NCI-H2029 (cell line): ENCODE measurements at places on chromosomes 2 and 18.

DNA sequence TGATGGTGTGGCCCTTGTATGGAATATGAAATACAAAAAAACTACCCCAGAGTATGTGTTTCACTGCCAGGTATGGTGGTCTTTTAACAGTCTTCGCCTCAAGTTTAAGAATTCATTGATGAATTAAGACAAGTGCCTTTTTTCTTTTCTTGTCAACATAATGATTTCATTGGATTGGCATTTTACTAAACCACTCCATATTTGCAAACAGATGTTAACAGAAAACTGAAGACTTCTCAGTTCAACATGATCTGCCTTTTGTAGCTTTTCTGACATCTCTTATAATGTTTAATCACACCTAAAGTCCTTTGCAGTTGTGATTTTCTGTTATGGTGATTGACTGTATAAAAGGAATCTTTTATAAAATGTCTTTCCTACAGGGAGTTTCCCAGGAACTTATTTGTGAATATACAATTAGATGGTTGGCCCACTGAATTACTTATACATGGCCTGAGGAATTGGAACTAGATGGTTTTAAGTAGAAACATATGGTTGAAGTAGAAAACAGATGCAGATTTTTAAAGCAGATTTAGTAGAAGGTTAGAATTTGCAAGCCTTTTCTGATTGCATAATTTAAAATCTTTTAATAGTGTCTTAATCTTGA lies 39.7 kb downstream of the DYNC1I2 start:
- no peak for DNase-seq

- no peak for DNase-seq
Observed at GRCh38 chr2:28506112-28506910, 10.5 kb downstream of the PLB1 start.

GRCh38 chr2:168256448-168256847 lies 9.1 kb upstream of the STK39 start:
- peak; percentile 87 for DNase-seq

DNA sequence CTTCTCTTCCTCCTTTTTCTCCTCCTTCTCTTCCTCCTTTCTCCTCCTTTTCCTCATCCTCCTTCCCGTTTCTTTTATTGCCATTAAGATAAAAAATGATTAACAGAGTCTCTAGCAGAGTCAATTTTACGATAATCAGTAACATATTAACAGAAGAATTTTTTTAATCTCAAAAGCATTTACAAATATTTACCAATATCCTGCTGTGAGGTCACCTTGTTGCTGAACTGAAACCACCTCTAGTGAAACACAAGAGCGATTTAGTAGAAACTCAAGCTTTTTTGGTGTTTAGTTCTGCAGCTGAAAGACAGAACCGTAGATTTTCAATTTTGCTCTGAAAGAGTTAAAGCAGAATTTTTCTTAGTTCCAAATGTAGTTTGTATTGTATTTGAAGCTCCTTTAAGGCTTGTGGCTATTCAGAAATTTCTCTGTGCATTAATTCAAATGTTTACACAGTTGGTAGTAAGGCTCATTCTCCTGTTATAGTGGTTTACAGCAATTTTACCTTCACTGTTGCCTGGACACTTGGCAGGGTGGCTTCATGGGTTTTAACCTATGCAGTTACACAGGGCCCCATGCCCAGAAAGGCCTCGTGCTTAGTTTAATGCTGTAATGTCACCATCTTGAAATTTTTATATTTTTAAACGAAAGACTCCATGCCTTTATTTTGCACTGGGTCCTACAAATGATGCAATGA lies 1106.6 kb upstream of the FAM98A start:
- DNase-seq = no peak

- DNase-seq = no peak
Observed at GRCh38 chr2:30747206-30747605, 60.0 kb downstream of the CAPN13 start.

GRCh38 chr18:48958951-48959350 lies 8.2 kb upstream of the SMAD7 start:
- no peak for DNase-seq

DNA sequence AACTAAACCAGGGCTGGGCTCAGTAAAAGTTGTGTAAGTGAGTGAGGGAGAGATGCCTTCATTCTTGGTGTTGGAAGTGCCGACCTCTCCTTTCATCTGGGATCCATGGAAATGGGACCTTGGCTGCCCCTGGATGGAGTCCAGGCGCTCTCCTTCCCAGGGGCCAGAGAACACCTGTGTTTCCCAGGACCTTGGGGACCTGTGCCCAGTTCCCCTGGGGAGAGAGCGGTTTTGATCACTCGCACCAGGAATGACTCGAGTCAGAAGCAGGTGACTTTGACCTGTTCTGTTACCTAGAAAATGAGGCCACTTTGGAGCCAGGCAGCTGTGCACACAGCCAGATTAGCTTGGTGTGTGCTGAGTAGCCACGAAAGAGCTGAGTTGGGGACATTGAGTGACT lies 97.3 kb downstream of the SH3BP4 start:
- peak; percentile 20 for DNase-seq

- peak; percentile 39 for DNase-seq
Observed at GRCh38 chr18:41391616-41392595, 563.1 kb upstream of the PIK3C3 start.

DNA sequence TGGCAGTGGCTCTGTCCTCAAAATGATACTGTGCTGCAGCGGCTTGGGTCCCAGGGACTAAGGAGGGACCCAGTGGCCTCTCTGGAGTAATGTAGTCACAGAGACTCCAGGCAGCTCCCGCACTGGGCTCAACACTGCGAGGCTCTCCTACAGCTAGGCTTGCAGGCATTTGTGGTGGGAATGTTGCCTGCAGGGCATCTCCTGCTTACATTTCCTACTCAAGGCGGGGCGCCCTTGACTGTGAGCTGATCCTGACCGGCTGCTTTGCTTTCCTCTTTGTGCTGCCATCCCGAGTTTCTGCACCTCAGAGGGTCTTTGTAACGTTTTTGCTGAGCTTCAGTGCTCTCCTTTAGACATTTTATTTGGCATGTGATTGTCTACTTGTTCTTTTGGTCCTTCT lies 177.4 kb upstream of the FN1 start:
- no peak for DNase-seq

GRCh38 chr2:96117701-96118588 lies 1.6 kb upstream of the ADRA2B start:
- no peak for DNase-seq

DNA sequence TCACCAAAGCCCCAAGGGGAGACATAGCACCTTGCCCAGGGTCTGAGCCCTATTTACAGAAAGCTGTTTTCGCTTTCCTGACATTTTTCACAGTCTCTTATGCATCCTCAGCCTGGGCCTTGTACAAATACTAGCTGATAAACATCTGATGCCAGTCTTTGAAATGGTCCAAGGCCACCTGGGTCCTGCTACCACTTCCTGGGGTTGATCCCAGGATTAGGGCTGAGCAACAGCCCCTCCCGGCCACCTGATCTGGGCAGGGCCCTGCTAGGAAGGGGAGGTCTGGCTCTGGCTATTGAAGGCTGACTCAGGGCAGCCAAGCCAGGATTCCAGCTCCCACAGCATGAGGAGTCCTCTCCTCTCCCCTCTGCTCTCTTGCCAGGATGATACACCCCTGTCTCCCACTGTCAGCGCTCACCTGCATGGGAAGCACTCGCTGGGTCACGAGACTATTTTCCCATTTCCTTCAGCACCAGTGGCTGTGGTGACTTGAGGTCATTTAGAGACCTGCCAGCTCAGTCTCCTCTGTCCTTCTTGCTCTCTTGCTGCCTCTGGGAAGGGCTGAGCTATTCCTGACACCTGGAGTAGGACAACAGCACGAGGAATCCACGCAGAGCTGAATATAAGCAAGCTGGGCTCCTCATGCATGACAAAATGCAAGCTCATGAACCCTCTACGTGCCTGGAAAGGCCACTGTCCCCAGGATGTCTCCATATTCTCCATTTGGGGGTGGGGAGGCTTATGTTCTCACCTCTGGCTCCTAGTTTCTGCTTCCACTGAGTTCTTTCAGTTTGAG lies 53.0 kb upstream of the LGALSL start:
- DNase-seq = no peak

DNA sequence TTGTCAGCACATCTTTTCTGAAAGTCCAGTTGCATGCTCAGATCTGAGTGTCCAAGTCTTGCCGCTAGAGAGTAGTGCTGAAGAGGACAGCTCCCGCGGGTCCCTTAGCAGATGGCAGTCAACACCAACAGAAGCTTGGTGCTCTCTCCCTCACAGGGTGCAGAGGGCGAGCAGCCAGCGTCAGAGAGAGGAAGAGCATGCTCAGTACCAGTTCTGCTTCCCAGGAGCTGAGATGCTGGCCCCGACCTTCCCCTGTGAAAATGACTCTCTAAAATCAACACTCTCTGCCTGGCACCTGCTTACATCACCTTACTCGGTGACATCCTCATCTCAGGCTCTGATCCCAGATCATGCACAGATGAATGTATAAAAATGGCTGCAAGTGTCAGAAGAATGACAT lies 86.0 kb upstream of the TWIST2 start:
- DNase-seq = no peak

DNA sequence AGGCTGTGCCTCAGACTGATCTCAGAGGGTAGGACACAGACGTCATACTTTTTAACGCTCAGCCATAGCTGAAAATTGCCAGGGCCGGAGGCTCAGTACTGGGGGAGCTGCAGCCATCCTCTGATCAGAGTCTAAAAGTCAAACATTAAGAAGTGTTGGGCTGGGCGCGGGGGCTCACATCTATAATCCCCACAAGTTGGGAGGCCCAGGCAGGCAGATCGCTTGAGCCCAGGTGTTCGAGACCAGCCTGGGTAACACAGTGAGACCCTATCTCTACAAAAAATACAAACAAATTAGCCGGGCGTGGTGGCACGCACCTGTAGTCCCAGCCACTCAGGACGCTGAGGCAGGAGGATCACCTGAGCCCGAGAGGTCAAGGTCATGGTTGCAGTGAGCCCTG lies 48.8 kb downstream of the FAM178B start:
- no peak for DNase-seq

DNA sequence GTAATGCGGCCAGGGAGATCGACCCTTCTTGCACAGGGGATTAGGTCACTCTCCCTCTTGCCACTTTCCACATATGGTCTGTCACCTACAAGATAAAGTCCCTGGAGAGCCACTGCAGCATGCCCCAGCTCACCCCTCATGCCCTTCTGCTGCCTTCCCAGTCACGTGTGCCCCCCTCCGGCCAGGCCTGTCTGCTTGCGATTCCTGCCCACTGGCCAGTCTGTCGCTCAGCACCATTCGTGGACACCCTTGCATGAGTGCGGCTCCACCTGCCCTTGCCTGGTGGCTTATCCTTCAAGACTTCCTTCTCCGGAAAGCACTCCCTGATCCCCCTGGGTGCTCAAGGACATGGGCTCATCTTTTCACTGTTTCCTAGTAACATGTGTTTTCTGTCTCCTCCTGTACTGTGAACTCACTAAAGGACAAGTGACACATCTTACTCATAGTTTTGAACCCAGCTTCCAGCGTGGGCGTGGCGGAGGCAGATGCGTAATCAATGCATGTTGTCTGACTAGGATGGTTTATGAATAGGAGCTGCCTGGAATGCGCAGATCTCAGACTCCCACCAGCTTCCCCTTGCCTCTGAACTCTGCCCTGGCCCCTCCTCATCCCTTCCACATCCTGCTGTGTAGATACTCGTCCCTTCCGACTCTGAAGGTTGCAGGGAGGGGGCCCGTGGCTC lies 7.8 kb upstream of the NT5DC4 start:
- DNase-seq = no peak

- DNase-seq = peak; percentile 12
Observed at GRCh38 chr18:50560681-50561629, 1.1 kb downstream of the MAPK4 start.

DNA sequence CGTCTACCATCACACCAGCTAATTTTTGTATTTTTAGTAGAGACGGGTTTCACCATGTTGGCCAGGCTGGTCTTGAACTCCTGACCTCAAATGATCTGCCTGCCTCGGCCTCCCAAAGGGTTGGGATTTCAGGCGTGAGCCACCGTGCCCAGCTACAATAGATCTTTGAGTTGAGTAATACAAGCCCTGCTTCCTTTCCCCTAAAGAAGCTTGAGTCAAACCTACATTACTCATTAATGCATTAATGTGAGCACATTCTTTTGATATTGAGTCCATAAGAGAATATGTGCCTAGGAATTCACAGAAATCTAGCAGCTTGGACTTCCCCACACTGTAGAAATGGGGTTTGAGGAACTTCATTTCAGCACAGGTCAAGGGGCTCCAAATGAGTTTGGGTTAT lies 39.6 kb downstream of the PSMG2 start:
- no peak for DNase-seq

DNA sequence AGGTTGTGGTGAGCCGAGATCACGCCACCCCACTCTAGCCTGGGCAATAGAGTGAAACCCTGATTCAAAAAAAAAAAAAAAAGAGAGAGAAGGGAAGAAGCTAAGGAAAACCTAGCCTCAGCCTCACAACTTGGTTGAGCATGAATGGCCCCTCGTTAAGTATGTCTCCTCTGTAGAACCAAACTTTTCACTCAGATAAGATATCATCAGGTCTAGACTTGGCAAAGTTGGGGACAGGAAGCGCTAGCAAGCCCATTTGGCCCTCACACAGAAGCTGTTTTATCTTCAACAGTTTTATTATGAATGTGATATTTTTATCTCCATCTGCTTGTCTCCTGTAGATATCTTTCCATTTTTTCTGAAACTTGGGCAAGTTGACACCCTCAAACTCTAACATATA lies 3.5 kb upstream of the ASXL2 start:
- DNase-seq = no peak

- DNase-seq = no peak
Observed at GRCh38 chr2:71566372-71566771, 113.0 kb downstream of the DYSF start.

DNA sequence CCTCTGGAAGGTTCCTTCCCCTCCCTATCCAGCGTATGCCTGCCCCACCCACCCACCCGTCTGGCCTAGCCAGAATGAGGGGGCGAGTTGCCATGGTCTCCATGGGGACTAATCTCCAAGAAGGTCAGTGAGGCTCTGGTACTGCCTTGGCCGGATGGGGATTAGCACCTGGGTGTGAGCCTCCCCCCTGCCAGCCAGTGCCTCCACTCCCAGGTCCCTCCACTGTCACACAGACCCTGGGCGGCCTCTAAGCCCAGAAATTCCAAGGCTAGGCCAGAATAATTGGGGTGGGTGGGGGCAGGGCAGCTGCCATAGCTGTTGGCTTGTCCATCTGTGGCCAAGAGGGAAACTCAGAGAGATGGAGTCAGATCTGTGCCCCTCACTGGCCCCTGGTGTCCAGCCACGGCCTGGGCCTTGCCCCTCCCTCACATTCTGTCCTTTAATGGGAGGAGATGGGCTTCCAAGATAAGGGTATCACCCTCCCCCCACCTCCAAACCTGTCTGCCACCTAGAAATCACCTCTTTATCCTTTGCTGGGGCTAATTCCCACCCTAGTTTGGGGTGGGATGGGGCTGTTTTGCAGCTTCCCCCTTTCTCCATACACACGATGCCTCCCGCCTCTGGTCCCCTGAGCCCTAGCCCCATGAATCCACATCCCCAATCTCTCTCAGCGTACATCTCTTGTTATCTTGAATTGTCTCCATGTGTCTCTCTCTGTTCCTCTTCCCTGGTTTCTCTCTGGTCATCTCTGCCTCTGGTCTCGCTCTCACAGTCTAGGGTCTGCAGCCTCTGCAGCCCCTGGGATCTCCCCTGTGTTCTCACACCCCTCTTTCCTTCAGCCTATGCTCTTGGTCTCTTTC lies 6.0 kb upstream of the CRYBA2 start:
- DNase-seq = no peak
